ENCODE measurements at places on chromosomes 12 and 14.
A peak's percentile ranks its signal among the peaks of the same experiment; 100 is the strongest.

GRCh38 chr14:65281991-65282895 lies 130.3 kb upstream of the FUT8 start:
- DNase-seq = no peak

DNA sequence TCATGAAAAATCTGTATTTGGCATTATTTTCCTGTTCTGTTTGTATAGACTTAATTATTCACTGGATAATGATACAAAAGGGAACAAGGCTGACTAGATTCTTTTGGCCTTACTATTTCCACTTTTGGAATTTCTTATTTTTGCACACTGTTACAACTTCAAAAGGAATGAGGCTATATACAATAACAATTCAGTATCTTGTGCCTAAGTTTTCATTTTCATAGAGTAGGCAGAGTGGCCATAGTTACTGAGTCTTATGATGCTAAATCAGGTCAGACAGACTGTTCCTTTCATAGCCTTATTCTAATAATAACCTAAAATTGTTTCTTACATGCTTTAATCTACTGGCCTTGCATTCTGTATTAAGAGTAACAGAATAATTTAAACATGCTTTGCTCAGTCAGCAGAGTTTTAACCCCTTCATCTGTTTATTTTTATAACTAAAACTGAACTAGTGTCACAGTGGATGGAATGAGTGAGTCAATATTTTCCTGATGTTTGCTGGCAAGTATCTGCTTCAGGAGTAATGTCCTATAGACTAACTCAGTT lies 10.5 kb downstream of the TTC8 start:
- no peak for DNase-seq

DNA sequence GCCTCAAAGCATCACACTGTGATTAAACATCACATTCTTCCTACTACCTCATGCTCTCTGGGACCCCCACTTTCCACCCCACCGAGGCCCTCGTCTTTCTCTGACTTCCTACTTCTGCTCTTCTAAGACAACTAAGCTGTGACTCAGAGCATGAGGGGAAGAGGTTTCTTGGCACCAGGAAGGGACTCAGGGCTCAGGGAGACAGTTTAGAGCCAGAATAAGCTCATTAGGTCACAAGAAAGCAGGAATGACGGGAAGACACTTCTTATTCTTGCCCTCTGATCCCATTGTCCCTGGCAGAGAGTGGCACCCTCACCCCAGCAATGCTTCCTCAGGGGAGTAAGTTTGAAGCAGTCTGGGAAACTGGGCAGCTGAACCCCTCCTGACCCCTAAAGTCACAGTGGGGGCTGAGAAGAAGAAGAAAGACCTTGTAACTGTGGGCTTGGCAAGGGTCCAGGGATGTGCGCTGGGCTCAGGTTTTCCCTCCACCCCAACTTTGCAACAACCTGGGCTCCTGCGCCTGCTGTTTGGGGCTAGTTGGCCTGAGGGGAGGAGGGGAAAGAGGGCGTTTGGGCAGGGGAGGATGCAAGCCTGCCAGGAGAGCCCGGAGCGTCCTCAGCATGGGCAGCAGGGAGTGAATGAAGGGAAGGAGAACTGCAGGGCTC lies 64.6 kb upstream of the ACTN1 start:
- no peak for DNase-seq

DNA sequence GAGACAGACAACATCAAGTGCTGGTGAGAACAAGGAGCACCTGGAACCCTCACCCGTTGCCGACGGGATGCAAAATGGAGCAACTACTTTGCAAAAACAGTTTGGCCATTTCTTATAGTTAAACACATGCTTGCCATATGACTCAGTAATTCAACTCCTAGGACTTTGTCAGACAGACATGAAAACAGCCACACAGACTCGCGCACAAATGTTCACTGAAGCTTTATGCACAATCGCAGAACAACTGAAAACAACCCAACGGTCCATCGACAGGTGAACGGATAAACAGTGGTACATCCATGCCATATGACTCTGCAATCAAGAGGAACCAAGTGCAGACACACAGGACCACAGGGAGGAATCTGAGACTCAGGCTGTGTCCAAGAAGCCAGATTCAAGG lies 30.8 kb downstream of the NCOR2 start:
- no peak for DNase-seq

- no peak for DNase-seq
Measured at GRCh38 chr12:13022851-13023271, 21.3 kb upstream of the FAM234B start.

DNA sequence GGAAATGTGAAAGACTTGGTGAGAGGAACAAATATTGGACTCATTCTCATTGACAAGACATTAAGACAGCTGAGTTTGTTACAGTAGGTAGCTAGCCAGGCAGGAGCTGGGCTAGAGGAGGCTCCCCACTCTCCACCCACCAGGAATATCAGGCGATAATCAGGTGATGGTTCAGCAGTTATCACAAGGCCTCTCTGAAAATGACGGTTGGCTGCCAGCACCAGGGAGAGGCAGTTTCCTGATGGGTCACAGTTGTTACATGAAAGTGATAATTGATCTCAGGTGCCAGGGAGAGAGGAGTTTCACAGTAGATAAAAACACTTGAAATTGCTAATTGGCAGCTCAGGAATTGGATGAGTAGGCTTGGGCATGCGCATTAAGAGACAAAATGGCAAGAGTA lies 116.5 kb downstream of the TMTC2 start:
- no peak for DNase-seq

GRCh38 chr12:52316701-52317100 lies 4.5 kb downstream of the KRT83 start:
- no peak for DNase-seq

GRCh38 chr12:47736877-47737676 lies 11.8 kb upstream of the ENDOU start:
- no peak for DNase-seq

DNA sequence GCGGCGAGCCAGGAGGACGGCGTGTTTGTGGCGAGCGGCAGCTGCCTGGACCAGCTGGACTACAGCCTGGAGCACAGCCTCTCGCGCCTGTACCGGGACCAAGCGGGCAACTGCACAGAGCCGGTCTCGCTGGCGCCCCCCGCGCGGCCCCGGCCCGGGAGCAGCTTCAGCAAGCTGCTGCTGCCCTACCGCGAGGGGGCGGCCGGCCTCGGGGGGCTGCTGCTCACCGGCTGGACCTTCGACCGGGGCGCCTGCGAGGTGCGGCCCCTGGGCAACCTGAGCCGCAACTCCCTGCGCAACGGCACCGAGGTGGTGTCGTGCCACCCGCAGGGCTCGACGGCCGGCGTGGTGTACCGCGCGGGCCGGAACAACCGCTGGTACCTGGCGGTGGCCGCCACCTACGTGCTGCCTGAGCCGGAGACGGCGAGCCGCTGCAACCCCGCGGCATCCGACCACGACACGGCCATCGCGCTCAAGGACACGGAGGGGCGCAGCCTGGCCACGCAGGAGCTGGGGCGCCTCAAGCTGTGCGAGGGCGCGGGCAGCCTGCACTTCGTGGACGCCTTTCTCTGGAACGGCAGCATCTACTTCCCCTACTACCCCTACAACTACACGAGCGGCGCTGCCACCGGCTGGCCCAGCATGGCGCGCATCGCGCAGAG lies 873 bp downstream of the PLXNC1 start:
- DNase-seq = no peak

DNA sequence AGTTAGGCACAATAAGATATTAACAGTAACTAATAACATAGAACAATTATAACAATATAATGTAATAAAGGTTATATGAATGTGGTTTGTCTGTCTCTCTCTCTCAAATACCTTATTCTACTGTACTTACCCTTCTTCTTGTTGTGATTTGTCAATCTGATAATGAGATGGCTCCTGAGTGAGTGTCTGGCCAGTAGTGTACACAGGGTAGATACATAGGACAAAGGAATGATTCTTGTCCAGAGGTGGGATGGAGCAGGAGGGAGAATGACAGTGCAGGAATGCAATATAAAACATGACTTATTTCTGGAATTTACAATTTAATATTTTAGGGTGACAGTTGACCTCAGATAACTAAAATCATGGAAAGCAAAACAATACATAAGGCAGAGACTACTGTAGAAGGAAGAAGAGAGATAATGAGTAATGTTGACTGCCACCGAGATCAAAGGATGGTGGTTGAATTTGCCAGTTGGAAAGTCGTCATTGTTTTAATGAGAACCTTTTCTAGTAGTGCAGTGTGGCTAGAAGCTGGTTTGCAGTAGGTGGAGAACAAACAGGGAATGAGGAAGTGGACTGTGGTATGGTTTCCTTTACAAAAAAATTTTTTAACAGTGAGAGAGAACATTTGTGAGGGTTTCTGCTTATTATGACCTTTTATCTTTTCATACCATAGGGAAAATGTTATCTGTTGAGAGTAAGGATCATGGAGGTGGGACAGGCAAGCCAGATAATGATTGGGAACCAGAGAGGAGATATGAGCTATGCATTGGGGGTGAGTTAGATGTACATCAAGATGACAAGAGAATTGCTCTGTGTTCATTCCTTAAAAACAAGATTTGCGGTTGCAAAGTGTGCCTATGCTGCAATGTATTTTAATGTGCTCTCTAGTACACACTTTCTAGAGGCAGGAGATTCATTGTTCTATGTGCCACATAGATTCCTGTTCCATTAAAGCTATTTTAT lies 458.3 kb downstream of the BTG1 start:
- no peak for DNase-seq

- DNase-seq = no peak
Measured at GRCh38 chr12:95908573-95908972, 33.8 kb downstream of the CCDC38 start.

DNA sequence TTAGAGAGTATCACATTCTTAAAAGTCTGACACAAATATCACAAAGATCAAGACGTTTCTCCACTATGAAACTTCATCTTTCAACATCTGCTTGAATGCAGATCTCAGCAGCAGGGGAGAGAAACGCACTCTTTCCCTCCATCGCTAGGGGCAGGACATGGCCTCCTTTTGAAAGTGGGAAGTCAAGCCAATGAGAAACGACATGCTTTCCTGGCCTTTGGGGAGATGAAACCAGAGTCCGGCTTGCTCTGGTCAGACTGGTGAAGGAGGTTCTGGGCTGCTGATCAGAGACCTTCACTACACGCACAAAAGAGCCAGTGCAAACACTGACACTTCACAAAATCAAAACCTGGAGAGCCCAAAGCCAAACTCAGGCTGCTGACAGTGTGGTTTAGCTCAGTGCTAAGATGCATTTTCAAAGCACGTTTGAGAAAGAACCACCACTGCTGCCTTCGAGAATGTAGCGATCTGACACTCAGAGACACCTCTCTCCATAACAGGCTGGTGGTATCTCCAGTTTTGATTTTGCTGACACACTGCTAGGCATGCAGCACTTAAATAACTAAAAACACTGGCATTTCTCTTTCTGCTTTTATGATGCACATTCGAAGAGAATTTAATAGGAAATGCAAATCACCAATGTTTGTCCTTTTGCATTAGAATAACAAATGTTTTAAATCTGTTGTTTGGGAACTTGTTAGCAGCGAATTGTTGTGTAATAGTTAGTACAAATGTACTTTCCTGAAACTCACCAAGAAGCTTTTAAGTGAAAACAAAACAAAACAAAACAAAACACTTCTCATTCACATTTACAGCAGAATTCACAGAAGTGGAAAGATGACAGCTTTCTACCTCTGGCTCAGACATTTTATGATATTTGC lies 93.9 kb upstream of the OVCH1 start:
- no peak for DNase-seq

GRCh38 chr12:65590318-65590717 lies 234.0 kb upstream of the HMGA2 start:
- no peak for DNase-seq

- DNase-seq = no peak
Measured at GRCh38 chr12:754473-754820, 2.1 kb downstream of the WNK1 start.

DNA sequence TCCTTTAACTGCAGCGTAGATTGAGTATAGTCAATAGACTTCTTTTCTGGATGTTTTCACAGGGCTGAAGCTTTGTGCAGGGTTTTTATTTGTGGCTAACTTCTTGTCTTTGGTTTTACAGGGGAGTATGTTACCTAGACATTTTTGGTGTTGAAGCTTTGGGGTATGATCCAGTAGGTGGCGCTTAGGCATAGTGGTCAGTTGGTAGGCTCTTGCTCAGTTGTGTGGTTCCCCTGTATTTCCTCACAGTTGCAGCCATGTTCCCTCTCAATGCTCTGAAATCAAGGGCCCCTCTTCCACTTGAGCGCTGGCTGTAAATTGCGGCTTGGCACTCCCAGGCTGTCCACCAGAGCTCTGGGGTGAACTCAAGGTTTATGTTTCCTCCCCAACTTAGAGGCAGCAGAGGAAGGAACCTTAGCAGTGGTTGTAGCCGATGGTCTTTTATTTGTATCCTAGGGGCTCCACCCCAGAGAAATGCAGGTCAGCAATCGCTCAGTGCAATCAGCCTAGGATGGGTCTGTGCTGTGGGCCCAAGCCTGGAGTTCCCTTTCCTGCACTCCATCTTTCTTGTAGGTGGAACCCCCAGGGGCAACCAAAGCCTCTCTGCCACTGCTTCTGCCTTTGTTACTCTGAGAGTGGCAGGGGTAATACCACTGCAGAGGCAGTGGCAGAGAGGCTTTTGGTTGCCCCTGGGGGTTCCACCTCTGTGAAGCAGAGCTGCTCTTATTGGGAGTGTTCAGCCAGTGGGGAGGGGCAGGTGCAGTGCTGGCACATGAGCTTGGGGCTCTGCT lies 55.1 kb downstream of the CMAS start:
- peak; percentile 30 for DNase-seq

GRCh38 chr14:75168586-75169335 lies 7.7 kb downstream of the TMED10 start:
- no peak for DNase-seq

- no peak for DNase-seq
Measured at GRCh38 chr12:60075091-60075490, 479.3 kb downstream of the SLC16A7 start.

- no peak for DNase-seq
Measured at GRCh38 chr12:97283297-97283696, 179.3 kb upstream of the RMST start.

DNA sequence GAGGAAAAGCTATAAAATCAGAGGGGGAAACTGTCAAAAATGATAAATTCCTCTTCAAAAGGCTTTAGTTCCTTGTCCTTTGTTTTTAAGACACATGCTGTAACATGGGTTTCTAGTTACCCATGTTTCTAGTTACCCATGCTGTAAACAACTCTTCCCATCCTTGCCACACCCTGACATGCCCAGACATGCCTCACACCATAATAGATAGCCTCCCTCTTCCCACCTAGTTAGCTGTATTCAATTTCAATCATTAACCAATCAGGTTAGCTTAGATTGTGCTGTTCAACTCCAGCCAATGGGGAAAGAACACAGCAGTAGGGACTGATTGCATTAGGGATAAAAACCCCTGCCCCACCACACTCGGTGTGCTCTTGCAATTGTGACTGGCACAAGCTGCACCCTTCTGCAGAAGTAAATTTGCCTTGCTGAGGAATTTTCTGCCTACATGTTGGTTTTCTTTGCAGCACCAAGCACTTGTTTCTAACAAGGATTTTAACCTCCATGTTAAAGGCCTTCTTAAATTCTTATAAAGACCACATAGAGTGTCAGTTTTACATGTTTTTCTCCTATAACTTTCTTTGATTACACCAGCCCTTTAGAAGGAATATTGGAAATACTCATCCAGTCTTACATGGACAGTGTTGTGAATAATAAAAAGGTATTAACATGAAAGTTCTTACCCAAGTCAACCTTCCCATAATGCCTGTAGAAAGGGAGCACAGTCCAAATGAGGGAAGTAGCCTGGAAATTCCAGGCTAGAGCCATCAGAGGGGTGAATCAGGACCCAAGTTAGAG lies 32.5 kb upstream of the LALBA start:
- no peak for DNase-seq

- no peak for DNase-seq
Measured at GRCh38 chr14:100891051-100891450, 12.5 kb downstream of the RTL1 start.

- DNase-seq = no peak
Measured at GRCh38 chr12:49952391-49953055, 2.0 kb downstream of the AQP2 start.
